Placental epithelial cell (primary cell): ENCODE measurements at places on chromosomes 1 and 21. TPM values are rescaled to one million over a fixed set of nuclear protein-coding genes. Genes with fewer than 3 reads are reported as not detected.

The PRDM16 gene
- total RNA-seq = not detected in 2 replicates

The NIBAN1 gene
- total RNA-seq = 0.33 and 0.79 TPM in 2 replicates

The MACF1 gene
- 92.3 and 160 TPM in 2 replicates for total RNA-seq

The RGS13 gene
- not detected in 2 replicates for total RNA-seq

The DNTTIP2 gene
- total RNA-seq = 21.2 and 24.9 TPM in 2 replicates

The KLHDC7A gene
- under 0.01 TPM in 1 of 2 replicates, not detected in the other for total RNA-seq

The PRRX1 gene
- total RNA-seq = 0.11 and 0.79 TPM in 2 replicates

The GJA4 gene
- total RNA-seq = 0.11 TPM in 1 of 2 replicates, not detected in the other

The AKR7A3 gene
- total RNA-seq = 0.11 and 0.79 TPM in 2 replicates

The TCHH gene
- 0.11 and 0.39 TPM in 2 replicates for total RNA-seq

The IPP gene
- 6.2 and 12.6 TPM in 2 replicates for total RNA-seq

The VHLL gene
- total RNA-seq = 0.87 TPM in 1 of 2 replicates, not detected in the other

The RIMS3 gene
- total RNA-seq = under 0.01 and 0.65 TPM in 2 replicates

The UBE2J2 gene
- total RNA-seq = 35.6 and 36.9 TPM in 2 replicates

The EXOSC10 gene
- 43.2 and 61.4 TPM in 2 replicates for total RNA-seq

The FCER1G gene
- total RNA-seq = 0.39 and 0.65 TPM in 2 replicates

The RTCA gene
- total RNA-seq = 39.7 and 41.8 TPM in 2 replicates

The ARHGEF19 gene
- 20.4 and 29.4 TPM in 2 replicates for total RNA-seq

The FLG2 gene
- total RNA-seq = under 0.01 TPM in 1 of 2 replicates, not detected in the other

The TMCC2 gene
- under 0.01 and 1.1 TPM in 2 replicates for total RNA-seq

The SPRR2F gene
- total RNA-seq = not detected in 2 replicates

The SMIM1 gene
- total RNA-seq = 4.7 and 8.6 TPM in 2 replicates

The DLGAP3 gene
- total RNA-seq = under 0.01 TPM in 2 replicates

The SPATA46 gene
- not detected in 2 replicates for total RNA-seq

The CHI3L1 gene
- 0.54 and 0.79 TPM in 2 replicates for total RNA-seq

The LIPI gene
- not detected in 2 replicates for total RNA-seq

The RNU1-1 gene
- total RNA-seq = under 0.01 TPM in 2 replicates

The CCDC27 gene
- not detected in 2 replicates for total RNA-seq

The CYP4Z1 gene
- not detected in 2 replicates for total RNA-seq

The IQGAP3 gene
- total RNA-seq = 4.3 and 18.7 TPM in 2 replicates

The ANGPTL3 gene
- not detected in 2 replicates for total RNA-seq

The SRSF4 gene
- 31.1 and 35.7 TPM in 2 replicates for total RNA-seq

The NUP210L gene
- under 0.01 TPM in 1 of 2 replicates, not detected in the other for total RNA-seq

The PPIAL4G gene
- not detected in 2 replicates for total RNA-seq

The SPATA21 gene
- total RNA-seq = not detected in 2 replicates

The FMO5 gene
- total RNA-seq = 0.98 and 2.4 TPM in 2 replicates

The SPRR2A gene
- total RNA-seq = not detected in 2 replicates

The S100A2 gene
- total RNA-seq = 5.2 and 8.2 TPM in 2 replicates

The CRYAA gene
- not detected in 2 replicates for total RNA-seq

The SPRR2B gene
- not detected in 2 replicates for total RNA-seq

The CLCA1 gene
- total RNA-seq = not detected in 2 replicates

The HAO2 gene
- total RNA-seq = 0.11 and 0.39 TPM in 2 replicates

The NMNAT1 gene
- total RNA-seq = 10.4 and 11.0 TPM in 2 replicates

The TAGLN2 gene
- total RNA-seq = 268 and 1,244 TPM in 2 replicates

The PLPPR4 gene
- not detected in 2 replicates for total RNA-seq

The COL9A2 gene
- total RNA-seq = 1.6 and 4.1 TPM in 2 replicates

The SLC6A9 gene
- 2.4 and 8.8 TPM in 2 replicates for total RNA-seq

The TENT5C gene
- total RNA-seq = under 0.01 and 0.39 TPM in 2 replicates

The IQCC gene
- total RNA-seq = 0.54 and 0.79 TPM in 2 replicates

The TMEM54 gene
- total RNA-seq = 98.6 and 119 TPM in 2 replicates

The LHX4 gene
- under 0.01 TPM in 1 of 2 replicates, not detected in the other for total RNA-seq

The PLXNA2 gene
- 5.1 and 11.0 TPM in 2 replicates for total RNA-seq
